ENCODE measurements at places on chromosomes 1 and 21.

DNA sequence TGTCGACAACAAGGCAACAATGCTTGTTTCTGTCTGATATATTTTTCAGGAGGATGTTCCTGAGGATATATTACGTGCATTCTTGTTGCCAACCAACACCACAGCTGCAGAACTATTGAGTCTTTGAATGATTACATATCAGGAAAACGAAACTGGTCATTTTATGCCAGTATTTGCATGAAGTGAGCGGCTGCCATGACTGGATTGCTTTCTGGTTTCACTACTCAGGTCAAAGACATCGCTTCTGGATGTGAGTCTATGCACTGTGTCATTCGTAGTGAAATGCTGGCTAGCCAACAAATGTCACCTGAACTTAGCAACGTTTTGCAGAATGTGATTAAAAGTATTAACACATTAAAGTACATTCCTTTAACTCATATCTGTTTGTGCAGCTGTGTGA lies 35.8 kb upstream of the OLFM3 start:
- no peak for DNase-seq

DNA sequence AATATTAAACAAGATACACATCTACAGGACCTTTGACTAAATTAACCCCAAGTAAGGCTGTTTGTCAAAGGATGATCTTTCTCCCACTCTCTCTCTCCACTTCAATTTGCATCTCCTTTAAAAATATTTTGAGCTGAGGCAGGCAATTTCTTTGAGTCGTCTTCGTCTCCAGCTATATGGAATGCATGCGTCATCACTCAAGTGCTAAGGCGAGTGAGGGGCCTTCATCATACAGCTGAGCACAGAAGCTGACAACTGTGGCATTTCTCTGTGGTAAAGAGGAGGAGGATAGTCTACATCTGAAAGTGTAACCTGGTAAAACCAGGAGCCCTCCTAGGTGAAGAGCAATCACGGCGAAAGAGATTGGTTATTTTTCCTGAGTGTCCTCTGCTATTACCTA lies 7.6 kb downstream of the EPHX4 start:
- no peak for DNase-seq

DNA sequence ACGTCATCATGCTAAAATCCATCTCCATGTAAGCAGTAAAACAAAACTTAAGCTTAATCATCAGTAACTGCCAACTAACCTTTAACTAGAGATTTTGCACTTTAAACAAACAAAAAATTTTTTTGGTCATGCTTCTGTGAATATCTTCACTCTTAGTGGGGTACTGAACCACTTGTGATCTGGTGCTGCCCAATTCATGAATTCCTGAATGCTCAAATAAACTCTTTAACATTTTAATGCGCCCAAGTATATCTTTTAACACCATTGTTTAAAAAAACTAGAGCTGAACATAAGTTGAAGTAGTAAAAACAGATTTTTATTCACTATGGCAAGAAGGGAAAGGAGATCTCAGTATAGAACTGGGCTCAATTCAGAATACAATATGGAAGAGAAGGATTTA lies 196.9 kb upstream of the USP24 start:
- DNase-seq, result no peak

DNA sequence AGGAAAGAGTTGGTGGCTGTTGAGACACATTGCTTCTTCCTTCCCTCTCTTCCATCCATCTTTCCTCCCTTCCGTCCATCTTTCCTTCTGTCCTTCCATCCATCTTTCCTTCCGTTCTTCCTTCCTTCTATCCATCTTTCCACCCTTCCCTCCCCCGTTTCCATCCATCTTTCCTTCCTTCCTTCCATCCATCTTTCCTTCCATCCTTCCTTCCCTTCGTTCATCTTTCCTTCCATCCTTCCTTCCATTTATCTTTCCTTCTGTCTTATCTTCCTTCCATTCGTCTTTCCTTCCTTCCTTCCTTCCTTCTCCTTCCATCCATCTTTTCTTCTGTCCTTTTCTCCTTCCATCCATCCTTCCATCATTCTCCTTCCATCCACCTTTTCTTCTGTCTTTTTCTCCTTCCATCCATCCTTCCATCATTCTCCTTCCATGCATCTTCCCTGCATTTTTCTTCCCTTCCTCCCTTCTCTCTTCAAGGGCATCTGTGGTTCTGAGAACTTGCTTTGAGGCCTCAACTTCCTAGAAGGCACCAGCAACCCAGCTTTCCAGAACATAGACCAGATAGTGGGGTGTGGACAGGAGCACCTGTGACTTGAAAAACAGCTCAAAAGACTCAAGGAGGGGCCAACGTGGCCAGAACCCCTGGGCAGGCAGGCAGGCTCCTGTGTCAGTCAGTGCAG lies 48.9 kb upstream of the SELENON start:
- no peak for DNase-seq

DNA sequence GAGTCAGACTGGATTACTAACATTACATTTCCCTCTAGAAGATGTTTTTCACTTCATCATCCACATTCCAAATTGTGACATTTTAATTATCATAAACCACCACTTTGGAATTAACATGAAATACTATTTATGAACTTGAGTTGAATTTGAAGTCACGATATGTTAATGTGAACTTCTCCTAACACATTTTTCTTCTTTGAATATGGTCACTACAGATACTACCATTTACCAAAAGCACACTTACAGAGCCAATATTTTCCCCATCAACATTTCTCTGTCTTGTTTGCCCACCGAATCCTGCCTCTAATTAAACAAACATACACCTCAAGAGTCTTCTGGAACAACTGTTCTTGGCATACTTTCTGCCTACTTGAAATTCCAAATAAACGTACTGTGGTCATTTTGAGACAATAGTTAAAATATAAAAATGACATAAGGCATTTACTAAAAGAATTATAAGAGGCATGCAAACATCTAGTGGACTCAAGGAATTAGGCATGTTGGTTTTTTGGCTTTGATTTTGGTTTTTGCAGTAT lies 177.4 kb downstream of the AKT3 start:
- no peak for DNase-seq

Data from NCI-H460 (cell line).